ENCODE measurements at places on chromosomes 12 and 14.

- DNase-seq = no peak
These were observed 103.7 kb downstream of the ERC1 start for GRCh38 chr12:1094714-1095113.

- DNase-seq = no peak
These were observed 12.7 kb downstream of the CPSF6 start for GRCh38 chr12:69252033-69252432.

- DNase-seq = no peak
These were observed 196.1 kb upstream of the FLRT2 start for GRCh38 chr14:85333841-85334240.

GRCh38 chr12:116474331-116474730 lies 84.8 kb upstream of the MAP1LC3B2 start:
- no peak for DNase-seq

- DNase-seq = no peak
These were observed 162.3 kb downstream of the PTCSC3 start for GRCh38 chr14:36014236-36014635.

GRCh38 chr12:6049992-6050391 lies 74.5 kb downstream of the VWF start:
- no peak for DNase-seq

DNA sequence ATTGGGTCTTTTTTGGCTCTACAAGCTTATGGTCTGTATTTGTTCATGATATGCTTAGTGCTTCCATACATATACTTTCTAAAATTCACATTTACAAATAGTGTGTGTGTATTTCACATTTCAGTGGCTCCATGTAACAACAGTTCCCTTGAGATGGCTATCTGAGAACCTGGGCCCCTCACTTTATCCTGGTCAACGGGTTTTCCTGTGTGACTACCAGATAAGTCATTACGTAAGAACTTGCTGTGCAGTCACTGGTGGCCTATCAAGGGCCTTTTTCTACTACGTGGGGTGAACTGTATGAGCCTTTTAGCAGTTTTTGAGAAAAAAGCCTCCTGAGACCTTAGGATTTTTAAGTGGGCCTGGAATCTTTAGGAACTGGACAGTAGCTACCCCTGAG lies 454.1 kb downstream of the PCNX1 start:
- DNase-seq = no peak

GRCh38 chr12:57523706-57524614 lies 1.3 kb downstream of the MBD6 start:
- no peak for DNase-seq

DNA sequence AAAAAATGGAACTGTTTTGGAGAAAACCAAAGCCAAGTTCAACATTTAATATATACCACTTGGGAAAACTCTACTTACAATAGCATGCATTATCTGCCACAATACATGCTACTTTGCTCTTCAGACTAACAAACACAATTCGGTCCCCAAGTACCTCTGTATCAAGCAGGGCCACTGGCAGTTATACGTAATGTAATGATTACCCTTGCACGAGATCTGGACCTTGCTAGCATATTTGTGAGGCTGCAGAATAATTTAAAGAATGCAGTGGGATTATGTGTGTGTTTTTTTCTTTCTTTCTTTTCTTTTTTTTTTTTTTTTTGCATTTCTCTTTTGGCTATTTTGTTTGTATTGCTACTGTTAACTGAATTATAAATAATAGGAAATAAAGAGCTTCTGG lies 22.8 kb upstream of the PYGL start:
- DNase-seq = no peak

DNA sequence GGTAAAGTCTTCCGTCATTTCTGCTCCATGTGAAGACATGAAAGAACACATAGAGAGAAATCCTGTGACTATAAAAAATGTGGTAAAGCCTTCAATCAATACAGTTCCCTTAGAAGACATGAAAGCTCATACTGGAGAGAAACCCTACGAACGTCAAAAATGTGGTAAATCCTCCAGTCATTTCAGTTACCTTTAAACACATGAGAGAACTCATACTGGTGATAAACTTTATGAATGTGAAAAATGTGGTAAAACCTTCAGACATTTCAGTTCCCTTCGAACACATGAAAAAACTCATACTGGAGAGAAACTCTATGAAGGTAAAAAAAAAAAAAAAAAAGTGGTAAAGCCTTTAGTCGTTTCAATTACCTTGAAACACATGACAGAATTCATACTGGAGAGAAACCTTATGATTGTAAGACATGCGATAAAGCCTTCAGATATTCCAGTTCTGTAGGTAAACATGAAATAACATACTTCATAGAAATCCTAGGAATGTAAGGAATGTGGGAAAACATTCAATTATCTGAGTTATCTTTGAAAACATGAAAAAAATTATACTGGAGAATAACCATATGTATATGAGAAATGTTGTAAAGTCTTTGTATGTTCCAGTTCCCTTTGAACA lies 60.4 kb downstream of the MAP4K5 start:
- DNase-seq = no peak

DNA sequence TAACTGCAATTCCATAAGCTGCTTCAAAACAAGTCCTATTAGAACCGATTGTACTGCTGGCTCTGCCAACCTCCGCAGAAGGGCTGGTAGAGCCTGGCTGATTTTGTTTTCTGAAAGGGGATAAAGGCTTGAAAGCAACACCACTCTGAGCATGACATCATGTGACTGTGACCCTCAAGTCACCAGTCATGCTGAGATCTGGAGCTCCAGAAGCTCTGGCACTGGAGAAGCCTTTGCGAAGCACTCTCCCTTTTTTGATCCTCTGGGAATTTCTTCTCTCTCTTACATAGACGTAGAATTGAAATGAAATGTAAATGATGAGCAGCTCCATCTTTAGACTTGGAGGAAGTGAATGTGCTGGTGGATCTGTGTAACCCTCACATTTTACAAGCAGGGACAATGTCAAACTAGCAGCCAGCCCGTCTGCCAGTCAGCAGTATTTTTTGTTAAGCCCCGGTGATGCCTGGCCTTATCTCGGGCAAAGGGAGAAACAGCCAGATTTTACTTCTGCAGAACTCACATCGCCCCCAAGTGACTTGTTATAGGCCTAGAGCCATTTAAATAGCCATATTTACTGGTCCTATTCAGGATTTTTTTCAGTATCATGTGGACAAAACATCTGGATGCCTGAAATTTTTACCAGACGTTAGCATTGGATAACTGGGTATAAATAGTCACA lies 112.1 kb upstream of the NPAS3 start:
- DNase-seq = peak; percentile 64

DNA sequence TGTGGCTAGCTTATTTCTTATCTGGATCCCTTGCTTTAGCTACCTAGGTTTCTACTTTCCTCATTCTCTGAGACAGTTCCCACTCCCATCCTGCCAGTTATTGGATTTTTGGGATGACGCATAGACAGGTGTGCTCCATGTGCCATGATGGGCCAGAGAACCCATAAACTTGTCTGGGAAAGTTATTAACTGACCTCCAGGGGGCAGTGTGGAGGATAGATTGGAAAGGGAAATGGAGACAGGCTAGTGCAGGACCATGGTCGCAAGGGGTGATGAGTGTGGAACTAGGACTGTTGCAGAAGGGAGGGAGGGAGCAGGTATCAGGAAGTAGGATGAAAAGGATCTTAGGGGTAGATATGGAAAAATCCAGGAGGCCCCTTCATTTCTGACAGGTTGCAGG lies 80.3 kb downstream of the ESRRB start:
- no peak for DNase-seq

DNA sequence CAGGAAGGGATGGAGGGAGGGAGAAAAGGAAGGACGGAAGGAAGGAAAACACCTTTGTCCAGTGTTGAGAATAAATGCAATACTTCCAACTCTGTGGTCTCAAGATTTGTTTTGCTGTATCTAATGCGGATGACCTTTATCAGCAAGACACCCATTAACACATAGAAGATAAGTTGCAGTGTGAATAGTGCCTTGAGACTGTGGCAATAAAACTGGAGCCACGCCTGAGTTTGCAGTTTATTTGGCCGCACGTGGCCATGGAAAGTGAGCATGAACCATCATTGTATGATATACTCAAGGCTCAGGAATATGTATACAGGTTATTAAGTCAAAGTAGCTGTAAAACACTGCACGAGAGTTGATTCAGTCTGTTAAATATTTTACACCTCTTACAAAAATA lies 113.6 kb upstream of the EEA1 start:
- no peak for DNase-seq

- DNase-seq = no peak
These were observed 16.2 kb downstream of the ABHD4 start for GRCh38 chr14:22614240-22614799.

DNA sequence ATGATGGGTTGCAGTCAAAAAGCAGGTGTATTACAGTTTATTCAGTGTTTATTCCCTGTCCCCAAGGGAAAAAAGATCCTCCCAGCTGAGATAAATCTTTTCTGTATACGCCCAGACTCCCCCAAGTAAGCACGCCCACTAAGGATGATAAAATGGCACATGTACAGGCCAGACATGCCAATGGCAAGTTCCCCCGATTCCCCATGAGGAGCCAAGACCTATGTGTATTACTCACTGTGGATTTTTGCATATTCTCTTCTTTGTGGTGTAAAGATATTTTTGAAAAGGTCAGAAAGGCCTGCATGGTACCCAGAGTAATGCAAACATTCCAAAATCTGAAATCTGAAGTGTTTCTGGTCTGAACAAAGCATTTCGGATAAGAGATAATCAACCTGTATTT lies 22.2 kb downstream of the NR2C1 start:
- no peak for DNase-seq

- no peak for DNase-seq
These were observed 34.4 kb upstream of the P2RX4 start for GRCh38 chr12:121175383-121176119.

DNA sequence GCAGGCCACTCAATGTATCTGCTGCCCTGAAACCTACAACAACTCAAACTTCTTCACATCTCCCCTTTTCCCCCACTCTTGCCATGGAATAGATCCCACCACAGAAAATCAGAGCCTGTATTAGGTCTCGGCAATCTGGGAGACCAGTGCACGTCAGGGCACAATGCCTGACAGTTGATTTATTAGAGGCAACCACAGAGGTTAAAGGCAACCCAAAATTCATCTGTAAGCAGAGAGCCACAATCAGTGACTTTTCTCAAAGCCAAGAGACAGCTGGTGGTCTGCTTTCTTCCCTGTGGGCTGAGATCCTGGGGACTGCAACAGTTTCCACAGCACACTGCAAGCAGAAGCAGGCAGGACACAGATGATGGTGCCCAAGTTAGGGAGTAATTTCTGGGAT lies 169.0 kb upstream of the NTF3 start:
- DNase-seq = no peak

DNA sequence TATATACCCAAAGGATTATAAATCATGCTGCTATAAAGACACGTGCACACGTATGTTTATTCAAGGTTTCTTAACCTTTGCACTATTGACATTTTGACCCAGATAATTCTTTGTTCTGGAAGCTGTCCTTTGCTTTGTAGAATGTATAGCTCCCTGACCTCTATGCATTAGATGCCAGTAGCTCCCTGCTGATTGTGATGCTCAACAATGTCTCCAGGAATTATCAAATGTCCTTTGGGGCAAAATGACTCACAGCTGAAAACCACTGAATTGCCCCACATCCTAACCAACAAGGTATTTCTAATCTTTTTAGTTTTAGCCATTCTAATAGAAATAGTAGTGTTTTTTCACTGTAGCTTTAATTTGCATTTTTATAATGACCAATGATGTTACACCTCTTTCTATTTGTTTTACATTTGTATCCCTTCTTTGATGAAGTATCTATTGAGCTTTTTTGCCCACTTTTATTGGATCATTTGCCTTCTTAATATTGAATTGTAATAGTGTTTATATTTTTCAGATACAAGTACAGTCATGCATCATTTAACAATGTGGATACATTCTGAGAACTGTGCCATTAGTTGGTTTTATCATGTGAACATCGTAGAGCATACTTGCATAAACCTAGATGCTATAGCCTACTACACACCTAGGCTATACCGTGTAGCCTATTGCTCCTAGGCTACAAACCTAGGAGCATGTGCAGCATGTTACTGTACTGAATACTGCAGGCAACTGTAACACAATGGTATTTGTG lies 10.4 kb upstream of the NOPCHAP1 start:
- no peak for DNase-seq

GRCh38 chr14:25014440-25014839 lies 35.5 kb downstream of the STXBP6 start:
- no peak for DNase-seq

DNA sequence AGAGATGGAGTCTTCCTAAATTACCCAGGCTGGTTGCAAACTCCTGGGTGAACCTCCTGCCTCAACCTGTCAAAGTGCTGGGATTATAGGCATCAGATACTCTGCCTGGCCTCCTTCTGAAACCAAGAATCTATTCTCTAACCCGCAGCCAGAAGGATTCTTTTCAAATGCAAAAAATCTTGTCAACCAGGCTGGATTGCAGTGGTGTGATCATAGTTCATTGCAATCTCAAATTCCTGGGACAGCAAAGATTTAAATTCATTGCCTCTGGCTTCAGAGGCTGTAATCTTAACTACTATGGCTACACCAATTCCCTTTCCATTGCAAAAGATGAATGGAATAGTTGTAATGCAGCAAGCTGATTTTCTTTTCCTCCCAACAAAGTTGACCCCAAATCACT lies 106.3 kb upstream of the TBX3 start:
- no peak for DNase-seq

GRCh38 chr14:54366736-54367735 lies 29.8 kb upstream of the CDKN3 start:
- peak; percentile 53 for DNase-seq

All from hippocampal formation (tissue), 2 donors.